Stimulated activated naive CD4-positive, alpha-beta T cell treated with Interleukin-2 at 50 U/mL for 16 hours (primary cell): ENCODE measurements at places on chromosomes 7 and 10.

DNA sequence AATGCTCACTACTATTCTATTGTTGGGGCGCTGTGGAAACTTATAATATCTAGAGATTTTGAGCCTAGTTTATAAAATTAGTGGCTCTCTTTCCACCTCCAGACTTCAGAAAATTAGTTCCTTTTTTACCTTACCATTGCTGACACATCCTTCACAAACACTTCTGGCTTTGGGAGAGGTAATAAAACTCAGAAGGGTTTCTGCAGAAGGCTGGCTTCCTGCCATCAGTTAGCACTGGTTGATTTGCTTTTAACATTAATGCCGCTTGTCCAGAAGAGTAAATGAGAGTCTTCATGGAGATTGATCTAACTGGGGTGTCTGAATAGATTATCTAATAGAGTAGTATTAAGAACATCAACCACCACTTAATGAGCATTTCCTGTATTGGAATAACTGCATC lies 20.3 kb downstream of the ACSM6 start:
- DNase-seq: no peak

- DNase-seq: peak; percentile 9
These were observed 143.3 kb downstream of the HDAC9 start for GRCh38 chr7:18638594-18639452.

DNA sequence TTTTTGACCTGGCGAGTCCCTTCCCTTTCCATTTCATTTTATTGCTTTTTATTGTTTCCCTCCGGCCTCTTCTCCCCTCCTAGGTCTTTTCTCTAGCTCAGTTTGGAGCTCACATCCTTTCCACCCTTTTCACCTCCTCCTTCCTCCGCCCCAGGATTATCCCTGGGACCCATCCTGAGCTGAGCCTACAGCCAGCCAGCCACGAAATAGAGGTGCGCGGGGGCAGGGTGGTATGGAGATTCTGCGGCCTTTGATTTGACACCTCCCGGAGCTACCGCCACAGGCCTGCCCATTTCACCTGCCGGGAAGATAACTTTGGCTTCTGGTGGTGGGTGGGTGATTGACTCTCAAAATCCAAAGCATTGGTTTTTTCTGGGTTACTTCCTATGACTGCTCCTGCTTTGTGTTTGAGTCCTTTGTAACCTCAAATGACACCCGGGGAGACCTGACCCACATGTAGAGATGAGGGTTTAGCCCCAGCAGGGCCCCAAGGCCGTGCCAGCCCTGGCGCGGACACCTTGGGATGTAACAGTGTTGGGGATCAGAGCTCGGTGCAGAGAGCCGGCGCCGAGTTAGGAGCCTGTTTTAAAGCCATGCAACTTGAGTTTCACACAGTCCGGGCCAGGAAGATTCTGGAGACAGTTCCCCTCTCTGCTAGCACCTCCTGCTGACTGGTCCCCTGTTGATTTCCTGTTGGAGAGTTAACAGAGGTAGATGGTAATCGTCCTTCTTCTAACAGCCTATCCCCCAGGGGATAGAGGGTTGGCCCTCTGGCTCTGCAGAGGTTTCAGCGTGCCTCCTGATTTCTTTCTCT lies 1.5 kb downstream of the DUSP5 start:
- DNase-seq: peak; percentile 22

- no peak for DNase-seq
These were observed 58.1 kb downstream of the DMBT1 start for GRCh38 chr10:122618461-122619165.

DNA sequence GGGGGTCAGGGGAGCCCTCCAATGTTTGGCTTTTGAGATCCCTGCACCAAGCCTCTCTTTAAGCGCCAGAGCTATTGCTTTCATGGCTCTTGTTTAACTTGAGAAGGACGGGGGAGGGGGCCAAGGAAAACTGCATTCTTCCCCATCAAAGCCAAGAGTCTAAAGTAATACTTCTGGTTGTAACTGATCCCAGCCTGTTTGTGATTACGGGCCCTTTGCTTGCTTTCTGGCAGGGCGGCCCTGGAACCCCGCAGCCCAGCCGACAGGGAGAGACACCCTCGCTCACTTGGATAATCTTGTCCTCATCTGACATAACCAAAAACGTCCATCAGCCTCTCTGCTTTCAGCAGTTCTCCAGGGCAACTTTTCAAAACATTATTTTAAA lies 154.7 kb downstream of the NEURL1 start:
- DNase-seq: no peak

DNA sequence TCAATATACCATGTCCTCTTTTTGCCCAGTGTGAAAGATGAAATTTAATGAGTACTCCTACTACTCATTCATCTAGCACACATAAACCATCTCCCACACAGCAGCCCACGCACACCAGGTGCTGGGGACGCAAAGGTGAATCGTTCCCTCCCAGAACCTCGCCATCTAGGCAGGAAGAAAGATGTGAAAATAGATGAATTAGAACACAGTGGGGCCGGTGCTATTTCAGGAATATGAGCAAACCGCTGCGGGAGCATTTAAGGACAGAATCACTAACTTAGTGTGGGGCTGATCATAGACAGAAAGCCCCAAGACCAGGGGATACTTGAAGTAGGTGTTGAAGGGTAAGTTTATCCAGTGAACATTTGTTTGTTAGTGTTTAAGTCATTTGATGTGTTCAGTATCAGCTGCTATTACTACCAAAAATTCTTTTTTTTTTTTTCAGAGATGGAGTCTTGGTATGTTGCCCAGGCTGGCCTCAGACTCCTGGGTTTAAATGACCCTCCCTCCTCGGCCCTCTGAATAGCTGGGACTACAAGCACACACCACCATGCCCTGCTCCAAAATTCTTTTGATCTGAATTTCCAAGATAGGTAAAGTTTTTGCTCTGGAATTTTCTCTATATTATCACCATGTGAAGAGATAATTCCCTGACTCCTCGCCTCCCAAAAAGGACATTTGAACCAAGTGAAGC lies 48.8 kb downstream of the CPXM2 start:
- DNase-seq: no peak

DNA sequence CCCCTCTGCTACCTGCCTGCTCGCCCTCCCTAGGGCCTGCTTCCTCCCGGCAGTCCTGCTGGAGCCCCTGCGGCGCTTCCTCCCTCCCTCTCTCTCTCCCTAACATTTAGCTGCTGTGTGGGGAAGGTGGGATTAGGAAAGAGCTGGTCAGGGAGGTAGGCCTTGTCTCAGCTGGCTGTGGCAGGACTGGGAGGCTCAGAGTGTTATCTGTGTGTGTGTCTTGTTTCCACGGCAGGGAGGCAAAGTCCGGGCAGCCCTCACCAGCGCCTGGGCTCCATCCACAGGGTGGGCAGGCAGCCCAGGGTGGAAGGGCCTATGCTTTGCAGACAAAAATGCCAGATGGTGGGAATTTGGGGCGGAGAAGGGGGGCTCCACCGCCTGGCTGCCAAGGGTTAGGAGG lies 105.7 kb downstream of the RPS24 start:
- no peak for DNase-seq

DNA sequence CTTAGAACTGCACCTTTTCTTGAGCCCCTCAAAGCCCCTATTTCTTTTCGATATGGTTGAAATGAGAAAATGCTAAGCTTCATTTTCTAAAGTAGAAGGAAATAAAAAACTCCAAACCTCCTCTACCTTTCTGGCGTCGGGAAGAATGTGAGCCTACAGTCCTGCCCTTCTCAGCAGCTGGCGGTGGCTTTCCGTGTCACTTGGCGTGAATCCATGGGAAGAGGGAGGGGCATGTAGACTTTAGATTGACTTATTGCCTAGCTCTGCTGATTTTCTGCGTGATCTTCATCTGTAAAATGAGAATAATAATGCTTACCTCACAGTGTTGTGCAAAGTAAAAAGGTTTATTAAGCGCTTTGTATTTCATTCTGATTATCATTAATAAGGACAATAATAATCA lies 35.0 kb downstream of the PRR15 start:
- no peak for DNase-seq

DNA sequence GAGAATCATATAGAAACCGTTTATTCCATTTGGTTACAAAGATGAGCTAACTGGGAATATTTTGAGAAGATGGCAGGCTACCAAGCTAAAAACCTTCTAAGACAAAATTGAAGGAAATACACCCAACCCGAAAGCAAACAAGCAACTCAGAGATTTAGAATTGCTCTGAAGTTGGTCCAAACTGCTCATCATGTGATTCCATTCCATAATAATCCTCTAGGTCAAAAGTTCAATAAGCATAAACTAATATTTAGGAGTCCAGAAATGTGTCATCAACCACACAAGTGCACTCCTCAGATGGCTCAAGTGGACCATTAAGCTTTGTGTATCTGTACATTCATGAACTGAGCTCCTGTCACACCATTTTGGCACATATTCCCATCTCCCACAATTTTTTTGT lies 28.7 kb downstream of the DGKI start:
- no peak for DNase-seq

DNA sequence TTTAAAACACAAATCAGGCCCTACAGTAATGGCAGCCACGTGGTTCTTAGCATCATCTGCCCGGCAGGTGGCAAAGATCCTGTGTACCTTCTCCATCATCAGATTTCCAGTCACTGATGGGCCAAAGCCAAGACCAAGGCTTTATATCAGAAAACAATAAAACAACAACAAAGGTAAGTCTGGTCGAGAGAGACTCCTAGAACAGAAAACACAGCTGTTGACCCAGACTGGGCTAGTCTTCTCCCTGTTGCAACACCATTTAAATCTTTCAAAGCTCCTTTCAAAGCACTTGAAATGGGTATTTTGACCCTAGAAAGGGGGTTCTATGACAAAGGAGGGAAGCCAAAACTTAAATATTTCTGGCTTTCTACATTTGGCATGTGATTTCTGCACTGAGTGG lies 285.6 kb downstream of the IPMK start:
- DNase-seq: no peak

- DNase-seq: no peak
These were observed 6.0 kb upstream of the ZRANB1 start for GRCh38 chr10:124935946-124936345.

DNA sequence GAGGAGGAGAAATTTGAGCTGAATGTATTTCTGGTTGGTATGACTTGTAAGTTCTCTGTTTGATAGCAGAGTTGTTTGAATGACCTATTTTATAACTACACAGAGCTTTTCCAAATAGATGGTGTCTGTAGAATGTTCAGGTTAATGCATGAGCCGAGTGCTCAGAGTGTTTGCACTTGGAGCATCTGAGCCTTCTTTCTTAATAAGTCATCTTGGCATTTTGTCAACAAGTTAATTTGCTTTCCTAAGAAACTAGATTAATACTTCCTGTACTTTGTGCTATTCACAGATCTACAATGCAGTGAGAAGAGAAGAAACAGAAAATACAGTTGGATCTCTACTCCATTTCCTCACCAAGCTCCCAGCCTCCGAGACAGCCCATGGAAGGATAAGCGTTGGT lies 138.2 kb downstream of the PLCE1 start:
- DNase-seq: no peak

DNA sequence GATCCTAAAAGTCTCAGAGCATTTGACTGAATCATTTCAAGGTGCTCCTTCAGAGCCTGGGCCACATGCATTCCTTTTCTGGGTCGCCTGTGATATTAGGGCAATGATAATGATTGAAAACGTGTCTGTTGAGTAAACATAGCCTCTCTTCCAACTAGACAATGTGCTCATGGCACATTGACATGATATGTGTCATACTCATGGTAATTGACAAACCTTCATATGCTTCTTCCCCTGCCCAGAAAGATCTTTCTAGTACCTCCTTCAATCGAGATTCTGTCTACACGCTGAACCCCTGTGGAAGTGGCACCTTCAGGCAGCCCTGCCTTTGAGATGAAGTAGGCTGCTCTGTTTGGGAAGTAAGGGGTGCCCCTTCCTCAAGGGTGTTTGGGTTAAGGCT lies 98.9 kb upstream of the TCF7L2 start:
- no peak for DNase-seq

- DNase-seq: no peak
These were observed 181.3 kb downstream of the MAGI2 start for GRCh38 chr7:79272066-79272669.

DNA sequence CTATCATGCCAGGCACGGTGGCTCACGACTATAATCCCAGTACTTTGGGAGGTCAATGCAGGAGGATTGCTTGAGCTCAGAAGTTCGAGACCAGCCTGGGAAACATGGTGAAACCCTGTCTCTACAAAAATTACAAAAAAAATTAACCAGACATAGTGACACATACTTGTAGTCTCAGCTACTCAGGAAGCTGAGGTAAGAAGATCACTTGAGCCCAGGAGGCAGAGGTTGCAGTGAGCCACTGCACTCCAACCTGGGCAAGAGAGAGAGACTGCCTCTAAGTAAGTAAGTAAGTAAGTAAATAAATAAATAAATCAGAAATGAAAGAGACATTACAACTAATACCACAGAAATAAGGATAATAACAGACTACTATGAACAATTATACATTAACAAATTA lies 36.2 kb downstream of the PDLIM1 start:
- DNase-seq: no peak

- no peak for DNase-seq
These were observed 179.1 kb downstream of the RPS24 start for GRCh38 chr10:78212786-78213175.

DNA sequence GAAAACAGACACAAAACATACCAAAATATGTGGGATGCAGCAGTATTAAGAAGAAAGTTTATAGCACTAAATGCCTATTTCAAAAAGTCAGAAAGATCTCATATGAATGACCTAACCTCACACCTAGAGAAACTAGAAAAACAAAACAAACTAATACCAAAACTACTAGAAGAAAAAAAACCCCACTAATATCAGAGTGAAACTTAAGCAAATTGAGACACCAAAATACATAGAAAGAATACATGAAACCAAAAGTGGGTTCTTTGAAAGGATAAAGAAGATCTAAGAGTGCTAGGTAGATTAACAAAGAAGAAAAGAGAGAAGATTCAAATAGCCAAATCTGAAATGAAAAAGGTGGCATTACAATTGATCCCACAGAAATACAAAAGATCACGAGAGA lies 494.1 kb downstream of the SH2D4B start:
- DNase-seq: no peak

DNA sequence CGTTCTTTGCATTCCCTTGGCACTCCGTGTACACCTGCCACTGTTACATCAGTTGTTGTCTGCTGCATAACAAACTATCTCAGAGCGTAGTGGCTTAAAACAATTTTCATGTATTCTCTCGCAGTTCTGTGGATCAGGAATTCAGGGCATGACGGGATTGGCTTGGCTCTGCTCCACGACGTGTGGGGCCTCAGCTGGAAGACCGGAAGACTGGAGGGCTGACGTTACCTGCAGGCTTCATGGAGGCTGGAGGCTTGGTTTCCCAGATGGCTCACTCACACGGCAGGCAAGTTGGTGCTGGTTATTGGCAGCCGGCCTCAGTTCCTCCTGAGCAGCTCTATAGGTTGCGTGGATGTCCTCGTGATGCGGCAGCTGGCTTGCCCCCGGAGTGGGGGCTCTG lies 25.5 kb downstream of the NYAP1 start:
- no peak for DNase-seq

GRCh38 chr10:11397077-11397965 lies 214.1 kb downstream of the USP6NL start:
- no peak for DNase-seq

- DNase-seq: no peak
These were observed 176.4 kb downstream of the AHR start for GRCh38 chr7:17474724-17475344.

GRCh38 chr10:18261063-18261610 lies 120.9 kb downstream of the CACNB2 start:
- no peak for DNase-seq

- DNase-seq: no peak
These were observed 4.8 kb upstream of the REPIN1 start for GRCh38 chr7:150363872-150364271.

- no peak for DNase-seq
These were observed 24.1 kb downstream of the GRIFIN start for GRCh38 chr7:2452074-2452507.

- DNase-seq: no peak
These were observed 509.9 kb downstream of the PARD3 start for GRCh38 chr10:34305189-34305588.
